ENCODE measurements at places on chromosomes 3 and 15.
A peak's percentile ranks its signal among the peaks of the same experiment; 100 is the strongest.

DNA sequence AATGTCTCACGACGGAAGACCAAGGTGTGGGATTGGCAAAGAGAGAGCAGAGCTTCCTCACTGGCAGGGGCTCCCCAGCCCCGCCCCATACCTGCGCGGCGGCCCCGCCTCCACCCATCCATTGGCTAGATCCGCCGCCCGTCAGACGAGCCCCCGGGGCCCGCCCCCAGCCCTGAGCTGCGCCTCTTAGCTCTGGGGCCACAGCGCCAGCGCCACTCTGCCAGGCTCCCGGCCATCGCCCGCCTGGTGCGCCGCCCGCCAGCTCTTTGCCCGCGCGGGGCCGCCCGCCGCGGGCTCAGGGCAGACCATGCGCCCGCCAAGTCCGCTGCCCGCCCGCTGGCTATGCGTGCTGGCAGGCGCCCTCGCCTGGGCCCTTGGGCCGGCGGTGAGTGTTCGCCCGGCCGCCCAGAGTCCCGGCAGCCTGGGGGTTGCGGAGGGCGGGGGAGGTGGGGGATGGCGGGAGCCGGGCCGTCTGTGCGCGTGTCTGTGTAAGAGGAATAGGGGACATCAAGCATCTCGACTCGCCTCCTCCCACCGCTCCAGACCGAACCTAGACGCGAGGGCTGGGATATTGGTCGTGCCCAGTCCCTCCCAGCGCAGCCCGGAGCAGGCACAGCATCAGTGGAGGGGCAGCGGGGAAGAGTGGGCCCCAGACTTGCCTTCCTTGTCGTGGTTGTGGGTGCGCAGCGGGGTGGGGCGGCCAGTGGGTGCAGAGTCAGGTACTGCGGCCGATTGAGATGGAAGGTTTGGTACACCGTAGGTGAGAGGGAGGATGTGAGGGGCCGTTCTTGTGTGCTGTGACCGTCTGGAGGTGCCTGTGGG is at the start of gene VIPR1:
Gene VIPR1, plus strand, starts transcription at position 215 of the 822 bp plus-strand sequence. Its CDS starts 93 bp downstream, at position 308.
- H3K4me3 ChIP-seq: peak within 1 kb of the TSS; percentile 96
- no peaks in the 10 kb centered on the region for H3K36me3 ChIP-seq
- H3K27me3 ChIP-seq: peaks cover 55% of the 10 kb centered on the region
- DNase-seq: peak; percentile 95
- no peak within 1 kb of the TSS for H3K27ac ChIP-seq

- DNase-seq: no peak
- no peak overlapping the region for H3K27ac ChIP-seq
- no peaks in the 10 kb centered on the region for H3K27me3 ChIP-seq
- H3K4me1 ChIP-seq: no peaks in the 10 kb centered on the region
- no peaks in the 10 kb centered on the region for H3K36me3 ChIP-seq
These were observed 168.1 kb upstream of the STAC start for GRCh38 chr3:36212251-36212650.

DNA sequence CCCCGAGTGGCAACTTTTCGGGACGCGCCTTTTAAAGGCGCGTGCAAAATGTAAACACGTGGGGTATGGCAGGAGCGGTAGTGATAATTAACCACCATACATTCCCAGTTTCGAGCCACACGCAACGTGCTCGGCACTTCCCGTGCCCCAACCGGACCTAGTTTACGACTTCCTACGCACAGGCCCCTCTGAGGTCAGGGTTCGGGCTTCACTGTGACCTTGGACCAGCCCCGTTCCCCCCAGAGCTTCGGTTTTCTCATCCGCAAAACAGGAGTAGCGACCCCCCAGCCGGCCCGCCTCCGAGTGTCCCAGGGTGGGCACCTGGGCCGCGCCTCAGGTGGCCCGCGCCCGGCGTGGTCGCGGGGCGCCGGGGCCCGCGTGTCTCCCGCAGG is 451 bp downstream of the CHCHD4 start:
- no peak overlapping the region for H3K27ac ChIP-seq
- no peaks in the 10 kb centered on the region for H3K36me3 ChIP-seq
- DNase-seq: peak; percentile 63
- peak overlapping the region; percentile 97 for H3K4me3 ChIP-seq

DNA sequence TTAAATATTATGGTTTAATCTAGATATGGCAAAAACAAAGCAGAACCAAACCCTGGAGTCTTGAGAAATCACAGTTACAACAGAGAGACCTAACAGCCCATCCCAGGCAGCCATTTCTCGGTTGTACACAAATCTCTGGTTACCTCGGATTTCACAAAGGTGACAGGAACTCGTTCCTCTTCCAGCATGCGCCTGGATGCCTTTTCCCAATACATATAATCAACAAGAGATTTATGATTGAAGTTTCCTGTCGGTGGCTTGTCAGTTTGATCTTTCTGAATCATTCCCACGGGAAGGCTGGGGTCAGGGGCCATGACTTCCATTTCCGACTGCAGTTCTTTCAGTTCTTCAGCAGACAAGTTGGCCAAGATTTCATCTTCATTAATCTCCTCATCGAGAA is 445 bp downstream of the LMOD3 start:
- no peaks in the 10 kb centered on the region for H3K27me3 ChIP-seq
- H3K27ac ChIP-seq: no peak overlapping the region
- H3K4me3 ChIP-seq: no peak overlapping the region
- H3K4me1 ChIP-seq: peaks cover 3% of the 10 kb centered on the region
- H3K36me3 ChIP-seq: no peaks in the 10 kb centered on the region

DNA sequence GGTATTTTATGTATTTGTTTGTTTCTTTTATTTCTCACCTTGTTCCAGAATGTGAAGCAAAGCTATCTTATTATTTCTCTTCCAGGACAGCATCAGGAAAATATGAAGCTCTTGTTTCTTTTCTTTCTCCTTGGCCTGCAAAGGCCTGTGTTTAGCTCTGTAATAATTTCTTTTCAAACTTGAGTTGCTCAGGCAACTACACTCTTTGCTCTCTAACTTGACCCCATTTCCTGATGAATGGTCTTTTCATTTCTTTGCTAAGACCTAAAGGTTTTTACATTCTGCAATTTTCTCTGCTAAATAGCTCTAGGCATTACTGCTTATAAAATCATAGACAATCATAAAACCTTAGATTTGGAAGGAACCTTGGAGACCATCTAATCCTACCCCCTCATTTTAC is 26.2 kb upstream of the ZNF770 start:
- no peaks in the 10 kb centered on the region for H3K27me3 ChIP-seq
- no peak for DNase-seq
- H3K4me1 ChIP-seq: peaks cover 22% of the 10 kb centered on the region

GRCh38 chr3:193996221-193996620 is 139.7 kb upstream of the HES1 start:
- H3K4me3 ChIP-seq: no peak overlapping the region
- no peak overlapping the region for H3K27ac ChIP-seq
- H3K36me3 ChIP-seq: no peaks in the 10 kb centered on the region
- DNase-seq: no peak
- H3K27me3 ChIP-seq: peaks cover 11% of the 10 kb centered on the region
- peaks cover 21% of the 10 kb centered on the region for H3K4me1 ChIP-seq

GRCh38 chr3:34183611-34184340 is 385.3 kb downstream of the PDCD6IP start:
- H3K36me3 ChIP-seq: no peaks in the 10 kb centered on the region
- H3K27ac ChIP-seq: no peak overlapping the region
- no peak for DNase-seq
- no peaks in the 10 kb centered on the region for H3K27me3 ChIP-seq
- no peak overlapping the region for H3K4me3 ChIP-seq

DNA sequence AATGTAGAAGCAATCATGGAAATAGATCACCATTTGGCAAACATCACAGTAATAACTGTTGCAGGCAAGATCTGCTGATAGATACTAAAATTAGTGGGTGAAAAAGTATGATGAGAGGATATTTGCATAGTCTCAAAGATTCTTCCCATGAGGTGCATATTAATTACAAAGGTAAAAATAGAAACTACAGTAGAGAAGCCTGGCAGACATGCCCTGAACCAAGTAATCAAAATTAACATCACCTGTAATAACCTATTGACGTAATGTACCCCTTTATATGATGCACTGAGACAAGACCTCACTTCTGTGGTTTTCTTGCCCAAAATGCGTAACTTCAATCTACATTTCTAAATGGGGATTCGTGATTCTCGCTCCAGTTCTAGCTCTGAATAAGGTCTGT is 14.4 kb downstream of the POMGNT2 start:
- H3K4me3 ChIP-seq: no peak overlapping the region
- no peaks in the 10 kb centered on the region for H3K36me3 ChIP-seq
- no peaks in the 10 kb centered on the region for H3K4me1 ChIP-seq
- H3K27me3 ChIP-seq: no peaks in the 10 kb centered on the region

GRCh38 chr3:153625506-153625905 is 463.5 kb downstream of the RAP2B start:
- H3K27ac ChIP-seq: no peak overlapping the region
- no peak for DNase-seq
- H3K36me3 ChIP-seq: no peaks in the 10 kb centered on the region
- peaks cover 14% of the 10 kb centered on the region for H3K4me1 ChIP-seq

DNA sequence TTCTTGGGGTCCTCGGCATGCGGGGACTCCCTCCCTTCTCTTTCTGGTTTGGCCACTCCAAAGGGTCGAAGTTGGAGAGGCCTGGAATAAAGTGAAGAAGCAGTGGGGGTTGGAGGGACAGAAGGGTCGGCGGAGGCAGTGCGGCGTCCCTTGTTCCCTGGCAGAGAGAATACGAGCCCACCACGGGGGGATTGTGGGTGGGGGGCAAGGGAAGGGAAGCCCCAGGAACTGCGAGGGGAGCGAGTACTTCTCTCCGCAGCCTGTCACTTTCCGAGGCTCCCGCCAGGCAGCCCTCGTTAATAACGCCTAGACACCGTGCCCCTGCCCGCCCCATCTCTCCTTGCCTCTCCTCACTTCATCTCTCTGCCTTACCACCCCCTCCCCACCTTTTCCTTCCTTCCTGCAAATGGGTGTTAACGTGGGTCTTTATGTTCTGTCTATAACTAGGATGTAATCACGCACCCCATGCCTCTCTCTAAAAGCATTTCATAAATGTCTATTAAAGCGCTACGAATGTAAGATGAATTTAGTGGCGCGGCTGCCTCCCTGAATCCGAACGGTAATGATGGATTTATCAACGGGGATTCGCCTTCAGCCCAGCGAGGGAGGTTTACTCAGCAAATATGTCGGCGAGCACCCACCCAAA is 13.7 kb downstream of the NR2F2 start:
- H3K4me1 ChIP-seq: peaks cover 82% of the 10 kb centered on the region
- H3K27ac ChIP-seq: no peak overlapping the region
- no peaks in the 10 kb centered on the region for H3K36me3 ChIP-seq
- H3K27me3 ChIP-seq: peaks cover 96% of the 10 kb centered on the region

- no peaks in the 10 kb centered on the region for H3K36me3 ChIP-seq
- no peak overlapping the region for H3K4me3 ChIP-seq
- no peaks in the 10 kb centered on the region for H3K4me1 ChIP-seq
- DNase-seq: no peak
- H3K27ac ChIP-seq: no peak overlapping the region
These were observed 19.1 kb downstream of the DNAJB8 start for GRCh38 chr3:128447561-128448013.

DNA sequence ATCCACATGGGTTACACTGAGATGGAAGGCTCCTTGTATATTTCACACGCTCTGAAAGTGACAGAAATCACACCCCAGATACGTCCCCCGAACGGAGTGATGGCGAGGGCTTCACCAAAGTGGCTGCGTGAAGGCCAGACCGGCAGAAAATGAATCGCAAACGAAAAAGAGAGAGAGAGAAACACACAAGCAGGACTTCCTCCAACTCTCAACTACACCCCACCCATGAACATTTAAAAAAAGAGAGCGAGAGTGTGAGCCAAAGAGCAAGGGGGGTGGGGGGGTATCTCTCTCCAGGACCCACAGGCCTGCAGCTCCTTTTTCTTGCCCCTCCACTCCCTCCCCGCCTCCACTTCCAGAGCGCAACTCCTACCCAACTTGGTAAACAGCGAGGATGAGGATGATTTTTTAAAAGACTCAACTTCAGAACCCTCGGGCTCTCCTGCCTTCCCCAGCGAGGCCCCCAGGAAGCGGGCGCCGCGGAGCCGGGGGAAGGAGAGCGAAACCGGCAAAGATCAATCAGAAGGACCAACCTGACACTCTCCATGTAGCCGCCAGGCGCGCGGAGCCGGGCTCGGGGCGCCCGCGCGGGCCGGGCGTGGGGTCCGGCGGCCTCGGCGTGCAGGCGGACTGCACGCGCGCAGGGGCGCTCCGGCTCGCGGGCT is 519.1 kb downstream of the FOXP1 start:
- H3K27ac ChIP-seq: no peak overlapping the region
- no peaks in the 10 kb centered on the region for H3K36me3 ChIP-seq
- H3K4me1 ChIP-seq: peaks cover 65% of the 10 kb centered on the region
